ENCODE measurements at places on chromosomes 12 and 14.
A peak's percentile ranks its signal among the peaks of the same experiment; 100 is the strongest.

- DNase-seq = no peak
Measured at GRCh38 chr12:125329239-125330102, 264.2 kb downstream of the AACS start.

- no peak for DNase-seq
Measured at GRCh38 chr12:53965281-53966084, 7.4 kb upstream of the HOXC11 start.

DNA sequence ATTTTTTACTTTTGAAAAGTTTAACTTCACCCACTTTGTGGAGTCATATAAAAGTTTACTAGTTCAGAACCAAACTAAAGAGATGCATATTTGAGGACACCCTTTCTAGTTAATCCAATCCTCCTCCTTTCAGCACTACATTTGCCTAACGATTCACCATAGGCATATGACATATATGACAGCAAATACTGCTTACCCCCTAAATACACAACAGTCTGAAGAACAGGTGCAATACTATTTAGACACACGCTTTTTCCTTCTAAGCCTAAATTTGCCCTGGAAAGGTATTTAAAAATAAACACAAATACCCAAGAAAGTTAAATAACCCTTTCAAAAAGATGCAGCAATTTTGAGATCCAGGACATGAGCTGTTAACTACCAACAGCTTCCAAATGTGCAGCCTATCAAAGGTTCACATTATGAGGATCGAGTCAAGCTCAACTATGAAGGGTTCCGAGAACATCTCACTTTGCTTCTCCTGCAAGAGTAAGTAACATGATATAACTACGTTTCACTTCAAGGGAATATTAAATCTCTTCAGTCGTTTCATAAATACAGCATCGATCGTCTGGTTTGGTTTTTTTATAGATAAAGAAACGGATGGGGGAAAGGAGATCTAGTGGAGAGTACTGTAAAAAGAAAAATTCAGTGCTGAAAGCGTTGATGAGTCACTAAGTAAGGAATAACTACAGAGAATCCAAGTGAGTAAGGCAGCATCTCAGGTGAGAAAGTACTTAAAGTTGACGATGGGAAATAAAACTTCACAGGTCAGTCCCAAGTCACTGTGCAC, 677 bp upstream of the AP4S1 start:
- no peak for DNase-seq

- no peak for DNase-seq
Measured at GRCh38 chr14:92685784-92686355, 62.6 kb downstream of the LGMN start.

DNA sequence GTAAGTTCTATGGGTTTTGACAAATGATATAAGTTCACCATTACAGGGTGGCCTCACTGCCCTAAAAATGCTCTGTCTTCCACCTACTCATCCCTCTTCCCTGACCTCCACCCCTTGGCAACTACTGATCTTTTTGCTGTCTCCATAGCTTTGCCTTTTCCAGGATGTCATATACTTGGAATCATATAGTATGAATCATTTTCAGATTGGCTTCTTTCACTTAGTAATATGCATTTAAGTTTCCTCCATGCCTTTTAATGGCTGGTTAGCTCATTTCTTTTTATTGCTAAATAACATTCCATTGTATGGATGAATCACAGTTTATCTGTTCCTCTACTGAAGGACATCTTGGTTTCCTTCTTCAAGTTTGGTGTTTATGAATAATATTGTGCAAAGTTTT, 14.0 kb upstream of the PEX5 start:
- no peak for DNase-seq

DNA sequence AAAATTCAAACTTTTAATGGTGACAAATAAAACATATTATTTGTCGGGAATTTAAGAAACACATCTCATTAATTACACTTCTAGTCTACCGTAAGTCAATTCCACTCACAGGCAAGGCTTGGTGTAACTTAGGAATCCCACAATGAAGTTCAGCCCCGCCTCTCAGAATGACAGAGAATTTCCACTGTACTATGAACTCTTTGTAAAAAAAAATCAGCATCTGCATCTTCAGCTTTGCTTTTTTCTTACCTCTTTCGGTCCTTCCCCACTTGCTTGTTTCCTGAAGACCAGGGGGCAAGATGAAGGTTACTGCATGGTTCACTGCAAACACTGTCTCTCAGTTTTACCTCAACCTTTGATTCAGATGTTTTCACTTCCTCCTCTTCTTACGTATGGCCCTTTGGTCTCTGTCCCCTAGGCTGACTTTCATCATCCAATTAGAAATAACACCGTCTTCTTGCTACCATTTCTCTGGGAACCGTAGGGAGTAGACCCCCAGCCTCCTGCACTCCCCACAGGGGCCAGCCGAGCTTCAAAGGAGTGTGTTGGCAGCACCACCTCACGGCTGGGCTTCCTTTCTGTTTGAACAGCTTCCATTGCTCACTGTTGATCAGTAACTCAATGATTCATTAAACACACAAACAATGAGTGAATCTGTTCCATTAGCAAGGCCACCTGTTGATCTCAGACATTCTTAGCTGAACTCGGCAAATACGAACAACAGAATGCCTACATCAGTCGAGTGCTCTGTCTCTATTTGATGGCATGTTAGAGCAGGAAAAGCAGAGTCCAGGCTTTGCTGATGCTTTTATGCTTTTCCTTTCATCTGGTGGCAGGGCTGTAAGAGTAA, 343.0 kb downstream of the BMP4 start:
- DNase-seq = no peak

- no peak for DNase-seq
Measured at GRCh38 chr12:110533607-110534006, 31.5 kb downstream of the RAD9B start.

DNA sequence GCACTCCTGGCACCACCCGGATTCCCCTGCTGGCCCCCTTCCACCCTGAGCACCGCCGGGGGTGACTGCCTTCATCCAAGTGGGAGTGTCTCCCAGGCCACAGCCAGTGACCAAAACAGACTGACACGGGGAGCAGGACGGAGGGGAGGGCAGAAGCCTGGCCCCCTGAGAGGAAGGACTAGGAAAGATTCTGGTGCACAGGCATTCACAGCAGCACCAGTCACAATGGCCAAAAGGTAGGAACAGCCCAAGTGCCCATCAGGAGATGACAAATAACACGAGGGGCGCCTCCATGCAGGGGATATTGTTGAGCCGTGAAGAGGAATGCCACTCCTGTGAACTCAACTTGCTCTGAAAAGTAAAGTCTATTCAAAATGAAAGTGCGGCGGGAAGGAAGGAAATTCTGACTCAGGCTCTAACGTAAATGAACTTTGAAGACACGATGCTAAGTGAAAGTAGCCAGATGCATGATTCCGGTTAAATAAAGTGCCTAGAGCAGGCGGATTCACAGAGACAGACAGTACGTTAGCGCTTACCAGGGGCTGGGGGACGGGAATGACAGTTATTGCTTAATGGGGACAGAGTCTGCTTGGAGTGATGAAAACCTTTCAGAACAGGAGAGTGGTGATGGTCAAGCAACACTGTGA, 146.1 kb upstream of the NCOR2 start:
- peak; percentile 47 for DNase-seq

- no peak for DNase-seq
Measured at GRCh38 chr12:69345742-69346141, 2.4 kb upstream of the LYZ start.

DNA sequence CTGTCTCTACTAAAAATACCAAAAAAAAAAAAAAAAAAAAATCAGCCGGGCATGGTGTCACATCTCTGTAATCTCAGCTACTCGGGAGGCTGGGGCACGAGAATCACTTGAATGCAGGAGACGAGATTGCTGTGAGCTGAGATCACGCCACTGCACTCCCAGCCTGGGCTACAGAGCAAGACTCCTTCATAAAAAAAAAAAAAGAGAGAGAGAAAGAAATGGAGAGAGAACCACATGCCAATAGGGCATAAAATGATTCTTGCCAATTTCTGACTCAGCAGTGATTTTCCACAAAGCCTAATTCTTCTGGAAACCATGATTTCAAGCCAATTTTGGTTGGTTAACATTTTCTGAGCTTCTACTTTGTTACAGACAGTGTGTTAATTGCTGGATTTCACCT, 250.4 kb upstream of the SEL1L start:
- no peak for DNase-seq

DNA sequence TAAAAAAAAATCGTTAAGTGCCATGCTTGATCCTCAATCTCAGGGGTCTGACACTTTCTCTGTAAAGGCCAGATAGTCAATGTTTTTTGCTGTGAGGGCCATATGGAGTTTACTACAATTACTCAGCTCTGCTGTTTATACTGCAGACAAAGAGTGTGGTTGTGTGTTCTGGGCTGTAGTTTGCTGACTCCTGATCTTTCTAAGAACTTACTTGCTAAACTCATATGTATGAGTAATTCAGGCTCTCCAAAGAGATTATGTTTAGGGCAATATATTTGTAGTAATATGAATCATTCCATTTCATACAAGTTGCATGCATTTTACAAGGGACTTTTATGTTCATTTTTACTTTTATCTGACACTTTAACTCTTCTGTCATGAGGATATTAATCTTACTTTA, 188.2 kb downstream of the TMTC2 start:
- no peak for DNase-seq

DNA sequence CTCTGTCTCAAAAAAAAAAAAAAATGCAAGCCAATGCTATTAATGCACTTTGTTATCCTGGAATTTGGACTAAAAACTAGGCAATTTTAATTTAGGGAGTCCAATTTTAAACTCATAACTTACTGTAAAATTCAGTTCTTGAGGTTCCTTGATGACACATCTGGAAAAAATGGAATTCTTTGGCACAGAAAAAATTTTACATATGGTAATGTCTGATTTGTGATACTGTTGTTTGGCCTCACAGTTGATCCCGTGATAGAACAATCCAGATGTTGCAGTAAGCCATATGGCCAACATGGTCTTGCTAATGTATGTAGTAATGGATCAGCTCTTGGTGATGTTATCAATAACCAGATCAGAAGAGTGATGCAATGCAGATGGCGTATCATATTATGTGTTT, 1089.8 kb downstream of the FLRT2 start:
- DNase-seq = no peak

- no peak for DNase-seq
Measured at GRCh38 chr14:90828642-90829487, 12.6 kb upstream of the TTC7B start.

- no peak for DNase-seq
Measured at GRCh38 chr12:14317362-14318146, 47.9 kb upstream of the ATF7IP start.

GRCh38 chr12:29710104-29710503, 73.6 kb downstream of the TMTC1 start:
- no peak for DNase-seq

DNA sequence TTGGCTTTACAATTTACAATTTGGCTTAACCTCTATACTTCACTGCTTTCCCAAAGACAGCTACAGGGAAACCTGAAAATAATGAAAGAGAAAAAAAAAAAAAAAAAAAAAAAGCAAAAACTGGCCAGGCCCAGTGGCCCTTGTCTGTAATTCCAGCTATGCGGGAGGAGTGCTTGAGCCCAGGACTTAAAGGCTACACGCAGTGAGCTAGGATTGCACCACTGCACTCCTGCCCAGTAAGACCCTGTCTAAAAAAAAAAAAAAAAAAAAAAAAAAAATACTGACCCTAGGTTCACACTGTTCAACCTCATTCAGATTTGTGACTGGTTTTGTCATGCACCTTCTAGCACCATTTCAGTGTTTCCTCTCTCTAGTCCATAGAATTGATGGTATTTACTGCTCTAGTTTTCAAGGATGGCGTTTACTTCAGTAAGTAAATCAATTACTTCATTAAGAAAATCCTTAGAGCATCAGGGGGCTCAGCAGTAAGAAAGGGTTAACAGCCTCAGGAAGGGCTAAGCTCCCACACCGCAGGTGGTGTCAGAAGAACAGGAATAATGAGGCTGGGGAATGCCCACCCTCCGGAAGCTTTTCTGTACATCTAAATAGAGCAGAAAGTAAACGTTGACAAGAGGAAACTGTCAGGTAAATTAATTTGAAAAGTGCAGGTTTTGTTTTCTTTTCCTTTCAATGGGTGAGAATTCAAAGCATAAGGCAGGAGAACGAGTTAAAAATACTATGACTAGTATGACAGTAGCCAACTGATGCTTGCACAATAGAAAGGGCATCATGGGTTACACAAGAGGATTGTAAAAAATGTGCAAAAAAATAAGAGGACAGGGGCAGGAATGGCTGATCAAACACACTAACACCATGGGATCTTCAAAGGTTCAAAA, 115.0 kb upstream of the MDM1 start:
- DNase-seq = no peak

GRCh38 chr12:23950210-23950774, 822 bp upstream of the SOX5 start:
- no peak for DNase-seq

DNA sequence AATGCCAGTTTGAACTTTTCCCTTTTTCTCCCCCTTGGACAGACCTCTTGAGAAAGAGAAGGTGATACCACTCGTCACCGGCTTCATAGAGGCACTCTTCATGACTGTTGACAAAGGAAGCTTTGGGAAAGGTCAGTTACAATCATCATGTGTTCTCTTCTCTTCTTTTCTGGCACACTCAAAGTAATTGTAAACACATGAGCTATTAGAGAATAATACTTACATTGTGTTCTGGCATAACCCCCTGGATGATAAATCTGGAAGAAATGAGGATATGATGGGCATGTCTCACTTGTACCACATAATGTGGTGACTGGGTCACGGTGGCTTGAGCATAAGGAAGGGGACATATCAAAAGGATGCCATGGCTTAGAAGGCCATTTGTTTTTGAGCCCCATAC, 20.0 kb downstream of the UTP20 start:
- no peak for DNase-seq

DNA sequence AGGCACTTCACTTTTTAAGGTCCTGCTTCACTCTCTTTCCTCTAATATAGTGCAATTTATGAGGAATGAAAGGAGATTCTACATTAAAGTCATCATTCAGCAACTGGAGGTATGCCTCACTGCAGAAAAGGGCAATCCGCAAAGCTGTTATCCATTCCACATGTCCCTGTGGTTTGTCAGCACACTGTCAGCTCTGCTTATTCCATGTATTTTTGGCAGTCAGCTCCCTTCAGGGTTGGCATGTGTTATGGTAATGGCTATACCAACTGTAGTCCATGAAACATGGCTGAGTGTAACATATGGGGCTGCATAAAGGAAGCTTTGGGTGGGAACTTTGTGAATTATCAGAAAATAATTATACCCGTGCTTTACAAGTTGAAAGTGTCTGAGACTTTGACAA, 154.1 kb downstream of the GALC start:
- no peak for DNase-seq

GRCh38 chr14:53032161-53032803, 81.4 kb upstream of the FERMT2 start:
- no peak for DNase-seq

GRCh38 chr12:111759991-111760390, 6.7 kb upstream of the ALDH2 start:
- DNase-seq = no peak

DNA sequence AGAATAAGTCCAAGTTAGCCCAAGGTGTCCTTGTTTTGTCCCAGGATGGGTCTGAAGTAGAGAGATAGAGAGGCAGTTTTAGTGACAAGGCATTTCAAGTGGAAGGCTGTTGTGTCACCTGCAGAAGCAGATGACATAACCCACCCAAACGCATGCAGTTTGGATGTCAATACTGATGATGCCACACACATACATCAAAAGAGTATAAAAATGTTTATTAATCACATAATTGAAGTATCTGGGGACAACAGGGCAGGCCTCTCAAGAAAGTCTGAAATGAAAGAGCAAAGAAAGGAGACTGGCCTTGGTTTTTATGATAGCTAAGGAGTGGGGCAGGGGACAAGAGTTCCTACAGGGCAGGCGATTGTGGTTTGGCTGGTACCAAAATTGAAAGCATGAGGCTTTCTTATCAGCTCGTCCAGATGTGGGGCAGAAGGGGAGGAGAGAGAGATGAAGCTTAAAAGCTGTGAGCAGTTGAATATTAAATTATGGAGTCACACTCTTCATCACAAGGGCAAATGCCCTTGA, 78.4 kb upstream of the TSPAN8 start:
- DNase-seq = no peak
